ENCODE measurements at places on chromosomes 3 and 15. TPM values are rescaled to one million over a fixed set of nuclear protein-coding genes. Genes with fewer than 3 reads are reported as not detected.

Gene MAP2K1
- 29.6 TPM for total RNA-seq

Gene UROC1
- total RNA-seq = 1.0 TPM

Gene KBTBD8
- total RNA-seq = 12.2 TPM

Gene TNFAIP8L3
- 17.3 TPM for total RNA-seq

GRCh38 chr3:63290686-63291085 lies 12.6 kb downstream of the SYNPR start:
- H3K36me3 ChIP-seq = no peaks in the 10 kb centered on the region
- no peaks in the 10 kb centered on the region for H3K4me1 ChIP-seq
- H3K27me3 ChIP-seq = no peaks in the 10 kb centered on the region
- H3K27ac ChIP-seq = no peak overlapping the region
- DNase-seq = no peak
- H3K4me3 ChIP-seq = no peak overlapping the region

DNA sequence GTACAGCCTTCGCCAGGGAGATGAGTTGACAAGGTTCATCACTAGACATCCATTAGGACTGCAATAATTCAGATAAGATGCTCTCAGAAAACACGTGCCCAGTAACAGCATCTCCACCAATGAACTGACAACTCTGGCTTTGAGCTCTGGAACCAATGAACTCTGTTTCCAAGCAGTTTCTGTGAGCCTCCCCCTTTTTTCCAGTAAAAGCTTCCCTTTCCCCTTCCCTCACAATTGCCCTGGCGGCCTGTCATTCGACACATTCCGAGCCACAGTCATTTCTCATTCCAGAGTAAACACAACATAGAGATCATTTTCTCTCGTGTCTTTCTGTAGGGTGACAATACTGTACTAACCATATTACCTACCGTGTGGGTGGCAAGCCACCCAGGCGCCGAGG lies 3.6 kb downstream of the PLA2G4D start:
- DNase-seq = no peak
- H3K36me3 ChIP-seq = no peaks in the 10 kb centered on the region
- no peaks in the 10 kb centered on the region for H3K27me3 ChIP-seq
- no peak overlapping the region for H3K27ac ChIP-seq

- H3K36me3 ChIP-seq = no peaks in the 10 kb centered on the region
- no peaks in the 10 kb centered on the region for H3K4me1 ChIP-seq
- no peak overlapping the region for H3K27ac ChIP-seq
- DNase-seq = no peak
Measured at GRCh38 chr15:92848852-92849598, 51.1 kb upstream of the CHD2 start.

DNA sequence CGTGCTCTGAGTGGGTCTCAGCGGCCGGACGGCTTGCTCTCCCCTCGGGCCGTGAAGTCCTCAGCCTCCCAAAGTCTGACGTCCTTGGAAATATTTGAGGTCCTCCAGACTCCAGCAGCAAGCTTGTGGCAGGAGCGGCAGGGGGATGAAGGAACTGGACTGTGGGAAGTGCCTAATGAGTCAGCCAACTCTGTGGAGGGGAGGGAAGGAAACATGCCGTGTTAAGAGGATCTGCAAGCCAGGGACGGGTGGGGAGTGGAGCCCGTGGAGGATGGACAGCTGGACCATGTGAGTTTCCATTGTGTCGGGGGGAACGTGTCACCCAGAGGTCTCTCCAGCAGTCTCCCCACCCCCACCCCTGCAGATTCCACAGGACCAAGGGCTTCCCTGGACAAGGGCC lies 39.4 kb upstream of the IDH2 start:
- H3K4me3 ChIP-seq = no peak overlapping the region
- H3K4me1 ChIP-seq = no peaks in the 10 kb centered on the region
- H3K36me3 ChIP-seq = no peaks in the 10 kb centered on the region
- H3K27ac ChIP-seq = no peak overlapping the region

DNA sequence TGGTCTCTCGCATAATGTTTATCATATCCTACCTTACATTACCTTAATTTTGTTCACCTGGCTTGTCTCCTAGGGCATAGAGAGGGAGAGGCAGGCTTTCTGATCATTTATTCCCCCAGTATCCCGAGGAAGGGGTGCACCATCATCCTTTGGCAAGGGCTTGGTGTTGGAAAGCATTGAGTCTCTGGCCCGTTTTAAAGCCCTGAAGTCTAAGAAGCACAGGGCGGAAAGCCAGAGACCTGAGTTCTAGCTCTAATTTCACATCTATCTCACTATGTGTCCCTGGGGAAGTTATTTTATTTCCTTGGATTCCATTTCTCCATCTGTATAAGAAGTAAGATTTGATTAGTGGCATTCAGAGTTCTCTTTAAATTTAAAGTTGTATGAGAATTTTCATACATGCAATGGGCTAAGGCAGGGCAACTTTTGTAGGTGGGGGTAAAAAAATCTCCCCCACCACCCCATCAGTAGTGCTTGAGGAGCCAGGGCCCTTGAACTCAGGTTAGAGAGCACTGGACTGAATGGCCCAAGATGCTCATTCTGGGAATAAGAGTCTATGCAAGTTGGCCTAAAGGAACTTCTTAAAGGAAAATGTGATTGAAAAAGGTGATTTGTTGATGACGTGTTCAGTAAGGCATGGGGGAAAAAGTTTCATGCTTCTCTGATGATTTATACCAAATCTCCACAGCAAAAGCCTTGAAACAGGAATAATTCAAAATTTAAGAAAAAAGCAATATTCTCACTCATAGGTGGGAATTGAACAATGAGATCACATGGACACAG lies 10.1 kb downstream of the TMC3 start:
- no peak overlapping the region for H3K27ac ChIP-seq
- H3K4me1 ChIP-seq = no peaks in the 10 kb centered on the region
- no peaks in the 10 kb centered on the region for H3K27me3 ChIP-seq

GRCh38 chr3:141498598-141499223 lies 11.9 kb downstream of the RASA2 start:
- no peaks in the 10 kb centered on the region for H3K27me3 ChIP-seq
- DNase-seq = no peak
- H3K4me3 ChIP-seq = no peak overlapping the region
- H3K36me3 ChIP-seq = no peaks in the 10 kb centered on the region
- H3K27ac ChIP-seq = no peak overlapping the region

- H3K27me3 ChIP-seq = no peaks in the 10 kb centered on the region
- no peak overlapping the region for H3K4me3 ChIP-seq
- no peaks in the 10 kb centered on the region for H3K4me1 ChIP-seq
- no peak overlapping the region for H3K27ac ChIP-seq
Measured at GRCh38 chr15:53709821-53710220, 49.6 kb downstream of the WDR72 start.

- H3K27ac ChIP-seq = peak overlapping the region; percentile 54
- peak; percentile 73 for DNase-seq
- no peak overlapping the region for H3K4me3 ChIP-seq
- peaks cover 18% of the 10 kb centered on the region for H3K4me1 ChIP-seq
Measured at GRCh38 chr15:29636921-29637320, 185.3 kb downstream of the TJP1 start.

DNA sequence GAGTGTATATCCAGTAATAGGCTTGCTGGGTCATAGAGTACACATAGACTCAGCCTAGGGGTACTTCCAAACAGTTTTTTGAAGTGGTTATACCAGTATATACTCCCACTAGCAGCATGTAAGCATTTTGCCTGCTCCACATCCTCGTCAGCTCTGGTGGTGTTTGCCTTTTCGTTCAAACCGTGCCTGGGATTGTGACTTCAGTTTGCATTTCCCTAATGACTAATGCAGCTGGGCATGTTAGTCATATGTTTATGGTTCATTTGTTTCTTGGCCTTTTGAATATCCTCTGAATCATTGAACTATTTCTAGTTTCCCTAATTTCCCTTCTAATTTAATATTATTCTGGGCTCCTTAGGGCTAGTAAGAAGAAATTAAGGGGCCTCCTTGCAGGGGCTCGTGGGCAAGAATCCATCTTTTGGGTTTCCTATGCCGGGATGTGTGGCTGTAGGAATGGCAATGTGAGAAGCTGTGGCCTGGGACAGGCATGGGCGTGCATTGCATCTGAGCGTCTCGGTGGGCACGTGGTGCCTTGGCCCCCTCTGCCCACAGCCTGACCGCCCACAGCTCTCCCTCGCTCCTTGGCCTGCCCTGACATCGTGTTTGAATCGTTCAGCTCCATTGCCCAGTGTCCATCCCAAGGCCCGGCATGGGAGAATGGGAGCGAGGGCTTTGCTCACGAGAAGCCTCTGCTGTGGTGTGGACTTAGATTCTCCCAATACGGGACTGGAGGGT lies 26.4 kb downstream of the FAH start:
- H3K4me1 ChIP-seq = peaks cover 7% of the 10 kb centered on the region
- no peaks in the 10 kb centered on the region for H3K27me3 ChIP-seq
- no peak for DNase-seq
- H3K36me3 ChIP-seq = no peaks in the 10 kb centered on the region

GRCh38 chr15:95577927-95578326 lies 752.6 kb upstream of the NR2F2 start:
- no peaks in the 10 kb centered on the region for H3K4me1 ChIP-seq
- H3K27ac ChIP-seq = no peak overlapping the region
- no peaks in the 10 kb centered on the region for H3K36me3 ChIP-seq
- H3K4me3 ChIP-seq = no peak overlapping the region

Measured in testis (tissue), 5 donors.